H9 (cell line): ENCODE measurements at places on chromosomes 4 and X.

- no peak for DNase-seq
Observed at GRCh38 chr4:105556206-105556605, 3.8 kb downstream of the ARHGEF38 start.

DNA sequence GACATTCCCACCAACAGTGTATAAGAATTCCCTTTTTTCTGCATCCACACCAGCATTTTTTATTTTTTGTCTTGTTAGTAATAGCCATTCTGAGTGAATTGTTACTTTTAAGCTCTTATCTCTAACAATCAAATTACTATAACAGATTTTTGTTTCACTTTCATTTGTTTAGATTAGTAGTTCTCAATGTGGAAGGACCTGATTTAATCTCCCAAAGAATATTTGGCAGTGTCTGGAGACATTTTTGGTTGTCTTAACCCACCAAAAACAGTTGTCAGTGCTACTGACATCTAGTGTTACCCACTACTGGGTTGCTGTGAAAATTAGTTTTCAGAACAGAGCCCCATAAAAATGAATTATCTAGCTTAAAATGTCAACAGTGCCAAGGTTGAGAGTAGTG, 37.9 kb downstream of the RUFY3 start:
- DNase-seq: no peak

GRCh38 chrX:39018541-39018940, 217.3 kb downstream of the MID1IP1 start:
- DNase-seq: no peak

- DNase-seq: no peak
Observed at GRCh38 chr4:17322514-17322913, 189.4 kb downstream of the QDPR start.

DNA sequence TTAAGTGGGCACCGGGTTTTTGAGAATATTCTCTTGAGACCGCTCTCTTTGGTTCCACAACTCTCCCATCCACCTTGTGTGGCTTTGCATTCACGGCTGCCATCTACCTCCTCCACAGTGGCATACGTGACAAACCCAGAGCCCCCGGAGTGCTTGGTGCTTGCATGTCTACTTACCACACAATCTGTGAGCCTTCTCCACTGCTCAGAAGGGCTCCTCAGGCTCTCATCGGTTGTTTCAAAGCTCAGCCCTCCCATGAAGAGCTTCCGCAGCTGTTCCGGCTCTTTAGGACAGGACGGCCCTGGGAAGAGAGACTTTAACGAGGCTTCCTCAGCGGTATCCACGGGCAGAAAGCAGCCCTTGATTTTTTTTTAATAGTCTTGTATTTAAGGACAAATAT, 167.6 kb upstream of the ANK2 start:
- DNase-seq: no peak
